ENCODE measurements at places on chromosomes 3 and 15.

DNA sequence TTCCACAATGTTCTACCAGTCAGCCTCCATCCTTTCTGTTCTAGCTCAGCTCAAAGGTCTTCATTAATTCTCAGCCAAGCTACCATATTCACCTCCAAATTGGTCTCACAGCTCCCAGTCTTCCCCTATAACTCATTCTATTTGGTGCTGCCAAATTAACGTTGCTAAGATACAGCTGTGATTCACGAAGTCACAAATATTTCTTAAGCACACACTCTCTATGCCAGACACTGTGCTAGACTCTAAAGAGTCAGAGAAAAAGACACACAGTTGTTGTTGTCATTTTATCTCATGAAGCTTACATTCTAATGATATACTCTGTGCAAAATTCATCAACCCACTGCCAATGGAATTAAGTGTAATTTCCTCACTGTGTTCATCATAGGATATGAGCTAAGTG lies 102.8 kb downstream of the FRMD5 start:
- no peak for DNase-seq

DNA sequence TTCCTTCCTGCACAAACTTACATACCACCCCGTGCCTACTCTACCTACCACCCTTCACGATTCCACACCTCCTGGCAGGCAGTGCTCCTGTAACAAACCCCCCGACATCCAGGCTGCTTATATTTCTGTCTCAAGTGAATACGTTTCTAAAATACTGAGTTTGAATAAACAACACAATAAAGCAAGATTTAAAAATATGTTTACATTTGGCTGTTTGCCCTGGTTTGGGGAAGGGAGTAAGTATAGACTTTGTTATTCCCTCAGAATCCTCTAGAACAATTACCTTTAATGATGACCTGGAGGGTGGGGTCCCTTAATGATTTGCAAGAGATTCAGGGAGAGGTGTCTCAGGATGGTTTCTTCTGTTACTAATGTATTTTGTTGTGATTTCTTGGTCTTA lies 402.6 kb upstream of the TBL1XR1 start:
- no peak for DNase-seq

- DNase-seq: no peak
Measured at GRCh38 chr3:11613851-11614487, 29.7 kb downstream of the VGLL4 start.

GRCh38 chr3:125146626-125147490 lies 65.7 kb downstream of the SLC12A8 start:
- DNase-seq: no peak

GRCh38 chr3:99172736-99173657 lies 271.5 kb upstream of the DCBLD2 start:
- DNase-seq: peak; percentile 31

- DNase-seq: no peak
Measured at GRCh38 chr15:88218557-88219221, 37.9 kb downstream of the NTRK3 start.

- DNase-seq: no peak
Measured at GRCh38 chr15:85568261-85568808, 187.9 kb downstream of the AKAP13 start.

DNA sequence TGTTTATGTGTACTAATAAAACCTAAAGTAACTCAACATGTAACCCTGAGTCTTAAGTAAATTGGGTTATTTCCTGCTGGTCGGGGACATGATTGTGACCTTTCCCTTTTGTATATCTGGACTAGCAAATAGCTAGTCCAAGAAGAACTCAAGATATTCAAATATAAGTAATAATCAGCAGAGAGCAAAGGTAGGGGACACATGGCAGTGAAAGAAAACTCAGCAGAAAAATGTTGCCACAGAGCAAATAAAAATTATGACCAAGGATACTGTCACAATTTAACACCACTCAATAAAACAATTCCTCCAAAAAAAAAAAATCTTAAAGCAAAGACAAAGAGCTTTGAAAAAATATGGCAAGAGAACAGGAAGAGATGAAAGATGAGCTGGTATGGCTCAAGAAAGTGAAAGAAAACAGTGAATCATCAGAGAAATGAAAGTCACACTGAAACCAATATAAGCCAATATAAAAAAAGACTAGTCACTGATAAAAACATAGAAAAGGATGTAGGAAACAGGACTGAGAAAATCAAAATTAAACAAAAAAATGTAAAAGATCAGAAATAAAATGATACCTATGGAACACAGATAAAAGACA lies 43.4 kb downstream of the HLTF start:
- peak; percentile 41 for DNase-seq

- DNase-seq: no peak
Measured at GRCh38 chr3:48412375-48413001, 17.4 kb downstream of the PLXNB1 start.

- no peak for DNase-seq
Measured at GRCh38 chr3:187973977-187974870, 179.7 kb upstream of the LPP start.

- DNase-seq: no peak
Measured at GRCh38 chr3:24320601-24321000, 174.0 kb downstream of the THRB start.

GRCh38 chr15:70156671-70157271 lies 59.1 kb upstream of the TLE3 start:
- no peak for DNase-seq

DNA sequence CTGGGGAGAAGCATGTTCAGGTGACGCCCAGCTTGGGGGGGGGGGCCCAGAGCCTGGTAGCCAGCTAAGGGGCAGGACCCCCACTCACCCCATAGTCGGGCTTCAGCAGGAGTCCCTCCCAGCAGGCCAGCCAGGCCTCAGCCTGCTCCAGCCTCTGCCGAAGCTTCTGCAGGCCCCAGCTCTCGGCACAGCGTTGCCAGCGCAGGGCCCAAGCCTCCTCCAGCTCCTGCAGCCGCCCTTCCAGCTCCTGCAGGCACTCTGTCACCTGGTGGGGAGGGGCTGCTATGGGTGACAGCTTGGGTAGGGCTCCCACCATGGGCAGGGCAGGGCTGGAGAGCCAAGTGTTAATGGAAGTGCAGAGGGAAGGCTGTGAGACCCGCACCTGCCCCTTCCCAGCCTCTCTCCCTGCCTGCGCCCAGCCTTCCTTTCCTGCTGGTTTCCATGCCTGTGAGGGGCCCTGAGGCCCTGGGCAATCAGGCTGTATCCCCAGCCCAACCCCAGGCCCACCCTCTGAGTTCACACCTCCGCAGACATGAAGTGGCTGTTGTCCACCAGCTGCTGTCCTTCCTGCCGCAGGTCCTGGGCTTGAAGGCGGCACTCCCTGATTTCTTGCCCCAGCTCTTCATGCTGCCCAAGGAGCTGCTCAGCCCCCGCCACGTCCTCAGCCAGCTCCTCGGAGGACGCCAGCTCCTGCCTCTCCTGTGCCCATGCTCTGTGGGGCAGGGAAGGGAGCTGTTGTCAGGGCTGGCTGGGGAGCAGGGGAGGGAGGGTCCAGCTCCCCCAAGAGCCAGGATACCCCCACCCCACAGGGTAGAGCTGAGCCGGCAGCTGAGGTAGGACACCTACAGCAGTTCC lies 14.3 kb downstream of the PLA2G4B start:
- no peak for DNase-seq

DNA sequence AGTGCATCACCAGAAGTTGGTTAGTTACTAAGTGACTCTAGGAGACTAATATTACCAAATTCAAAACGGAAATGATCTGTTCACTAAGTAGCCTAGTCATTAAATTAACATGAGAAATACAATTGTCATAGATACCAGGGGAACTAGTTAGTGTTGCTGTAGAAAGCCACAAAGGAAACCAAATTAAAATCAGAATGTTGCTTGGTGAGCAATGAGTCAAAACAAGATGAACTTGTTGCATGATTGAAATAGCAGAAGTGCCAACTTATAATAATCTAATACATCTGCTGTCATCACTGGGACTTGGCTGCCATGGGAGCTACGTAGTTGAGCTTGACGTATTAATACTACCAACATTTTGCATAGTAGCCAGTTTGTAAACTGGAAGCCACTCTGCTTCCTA lies 458.1 kb downstream of the DIPK2A start:
- peak; percentile 26 for DNase-seq

DNA sequence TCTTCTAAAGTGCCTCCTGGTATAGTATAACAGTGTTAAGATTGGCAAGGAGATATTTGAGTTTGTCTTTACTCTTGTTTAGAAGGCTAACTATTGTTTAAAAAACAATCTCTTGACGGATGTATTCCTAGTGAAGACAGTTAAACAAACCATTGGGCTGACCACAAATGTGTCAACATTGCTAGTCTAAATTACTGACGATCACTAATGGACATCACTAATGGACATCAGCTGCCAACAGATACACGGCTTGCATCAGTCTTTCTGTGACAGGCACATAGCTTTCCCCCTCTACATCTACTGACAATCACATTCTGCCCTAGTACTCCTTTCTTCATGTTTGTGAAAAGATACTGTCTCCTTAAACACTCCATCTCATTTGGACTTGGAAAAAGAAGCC lies 57.1 kb upstream of the ETV5 start:
- DNase-seq: no peak

GRCh38 chr3:46844397-46844796 lies 18.8 kb downstream of the MYL3 start:
- no peak for DNase-seq

DNA sequence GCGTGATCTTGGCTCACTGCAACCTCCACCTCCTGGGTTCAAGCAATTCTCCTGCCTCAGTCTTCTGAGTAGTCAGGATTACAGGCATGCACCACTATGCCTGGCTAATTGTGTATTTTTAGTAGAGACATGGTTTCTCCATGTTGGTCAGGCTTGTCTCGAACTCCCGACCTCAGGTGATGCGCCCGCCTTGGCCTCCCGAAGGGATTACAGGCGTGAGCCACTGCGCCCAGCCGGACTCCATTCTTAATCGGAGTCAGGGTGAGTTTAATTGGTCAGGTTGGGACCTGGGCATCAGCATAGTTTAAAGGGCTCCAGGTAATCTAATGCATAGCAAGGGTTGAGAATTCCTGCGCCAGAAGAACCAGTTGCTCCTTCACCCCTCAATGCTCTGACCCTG lies 29.2 kb downstream of the MAGEF1 start:
- no peak for DNase-seq

GRCh38 chr3:104868291-104868690 lies 498.4 kb upstream of the ALCAM start:
- no peak for DNase-seq

DNA sequence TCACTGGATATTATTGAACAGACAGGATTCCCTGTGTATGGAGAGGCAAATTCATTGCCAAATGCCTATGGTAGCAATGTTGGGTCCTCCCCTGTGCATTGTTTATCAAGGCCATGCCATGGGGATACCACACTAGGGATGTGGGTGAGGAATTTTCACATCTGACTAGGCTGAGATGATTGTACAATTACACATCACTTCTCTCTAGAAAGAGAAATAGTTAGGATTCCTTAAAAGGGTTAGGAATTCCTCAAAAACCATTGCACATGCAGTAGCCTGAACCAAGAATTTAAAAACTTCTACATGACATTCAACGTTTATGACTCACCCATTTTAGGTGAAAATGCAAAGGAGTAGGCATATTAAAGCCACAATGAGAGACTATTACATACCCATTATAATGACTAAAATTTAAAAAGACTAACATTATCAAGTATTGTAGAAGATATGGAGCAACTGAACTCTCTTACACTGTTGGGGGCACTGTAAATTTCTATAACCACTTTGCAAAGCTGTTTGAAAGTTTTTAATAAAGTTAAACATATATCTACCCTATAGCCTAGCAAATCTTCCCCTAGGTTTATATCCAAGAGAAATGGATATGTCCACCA lies 175.9 kb downstream of the THRB start:
- DNase-seq: no peak

- DNase-seq: peak; percentile 46
Measured at GRCh38 chr15:85414495-85414894, 34.1 kb downstream of the AKAP13 start.

DNA sequence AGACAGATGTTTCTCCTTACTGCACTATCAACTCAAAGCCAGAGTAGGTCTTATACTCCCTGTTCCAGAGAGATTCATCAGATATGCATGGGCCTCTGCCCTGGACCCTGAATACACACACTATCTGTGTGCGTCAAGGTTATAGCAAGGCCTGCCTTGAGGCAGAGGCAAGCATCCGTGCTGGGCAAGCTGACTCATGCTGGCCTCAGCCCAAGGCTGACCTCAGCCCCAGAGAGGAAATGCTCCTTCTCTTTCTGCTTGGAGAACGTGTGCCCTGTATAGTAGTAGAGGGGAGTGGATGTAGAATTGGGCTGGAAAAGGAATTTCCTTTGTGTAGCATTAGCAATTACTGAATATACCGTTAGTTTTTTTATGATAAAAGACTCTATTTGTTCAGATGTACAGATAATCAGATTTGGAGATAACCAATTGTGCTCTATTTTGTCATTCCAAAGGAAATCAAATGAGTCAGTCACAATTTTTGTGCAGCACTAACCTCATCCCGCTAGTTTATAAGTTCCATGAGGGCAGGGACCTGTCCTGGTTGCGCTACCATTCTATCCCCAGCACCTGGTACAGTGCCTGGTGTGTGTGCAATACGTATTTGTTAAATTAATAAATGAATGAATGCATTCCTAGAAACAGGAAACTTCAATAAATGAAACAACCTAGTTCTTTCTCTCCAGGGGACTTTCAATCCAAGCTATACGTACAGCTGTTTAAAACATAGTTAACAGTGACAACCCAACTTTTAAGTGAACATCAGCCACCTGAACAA lies 13.3 kb upstream of the PAQR9 start:
- DNase-seq: no peak

DNA sequence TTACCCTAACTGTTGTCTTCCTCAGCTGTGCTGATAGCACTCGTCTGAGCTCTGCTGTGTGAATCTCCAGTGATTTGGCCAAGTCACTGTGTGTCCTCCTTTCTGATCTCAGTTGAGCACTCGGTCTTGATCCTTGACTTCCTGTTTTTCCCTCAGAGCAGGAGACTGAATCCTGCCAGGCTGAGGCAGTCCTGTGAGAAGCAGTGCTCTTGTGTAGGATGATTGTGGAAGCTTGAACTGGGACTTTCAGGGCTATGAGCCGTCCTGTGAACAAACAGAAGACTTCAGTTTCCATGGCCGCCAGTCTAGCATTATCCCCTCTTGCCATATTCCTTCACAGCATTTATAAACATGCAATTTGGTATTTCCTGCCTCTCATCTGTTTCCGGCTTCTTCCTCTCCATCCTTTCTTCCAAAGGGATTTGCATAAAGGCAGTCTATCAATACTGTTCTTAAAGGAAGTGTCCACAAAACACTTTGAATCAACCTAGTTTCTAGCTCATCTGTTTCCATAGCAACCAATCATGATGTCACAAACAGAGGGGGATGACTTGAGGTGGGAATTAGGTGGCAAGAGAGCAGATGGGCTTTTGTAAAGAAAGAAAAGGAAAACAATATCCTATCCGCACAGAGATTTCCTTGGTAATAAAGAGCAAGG lies 237.2 kb downstream of the AGBL1 start:
- DNase-seq: no peak

Data from GM20000 (cell line).